ENCODE measurements at places on chromosomes 1 and 21.

- peak; percentile 26 for ATAC-seq
Observed at GRCh38 chr1:101242324-101243050, 5.7 kb downstream of the S1PR1 start.

GRCh38 chr1:90722874-90723589 is 5.9 kb upstream of the BARHL2 start:
- ATAC-seq = no peak

DNA sequence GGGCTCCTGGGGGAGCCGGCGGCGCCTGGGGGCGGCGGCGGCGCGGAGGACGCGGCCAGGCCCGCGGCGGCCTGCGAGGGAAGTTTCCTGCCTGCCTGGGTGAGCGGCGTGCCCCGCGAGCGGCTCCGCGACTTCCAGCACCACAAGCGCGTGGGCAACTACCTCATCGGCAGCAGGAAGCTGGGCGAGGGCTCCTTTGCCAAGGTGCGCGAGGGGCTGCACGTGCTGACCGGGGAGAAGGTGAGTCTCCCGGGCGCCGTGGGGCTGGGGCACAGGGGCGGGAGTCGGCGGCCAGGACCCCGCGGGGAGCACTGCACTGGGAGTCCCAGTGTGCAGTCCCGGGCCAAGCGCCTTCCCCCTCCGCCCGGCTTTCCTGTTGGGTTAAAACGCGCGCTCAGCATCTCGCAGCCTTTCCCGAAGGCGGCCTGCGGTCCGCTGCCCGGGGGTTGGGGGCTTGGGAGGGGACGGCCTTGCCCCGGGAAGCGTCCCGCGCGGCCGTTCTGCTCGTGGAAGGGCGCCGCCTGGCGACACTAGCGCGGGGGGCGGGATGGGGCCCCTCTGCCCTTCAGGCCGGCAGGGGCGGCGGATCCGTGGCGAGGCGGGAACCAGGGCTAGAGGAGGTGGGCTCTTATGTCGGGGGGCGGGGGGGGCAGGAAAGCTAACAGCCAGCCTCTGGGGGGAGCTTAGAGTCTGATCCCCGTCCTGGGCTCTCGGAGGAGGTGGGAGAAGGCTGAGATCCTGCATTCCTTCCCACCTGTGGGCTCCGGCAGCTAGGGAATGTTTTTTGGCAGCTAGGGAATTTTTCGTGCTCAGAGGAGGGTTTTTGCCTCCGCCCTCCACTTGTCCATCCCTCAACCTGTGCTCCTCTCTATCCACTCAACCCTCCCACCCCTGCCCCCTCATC is 1.1 kb downstream of the HUNK start:
- ATAC-seq = peak; percentile 40

DNA sequence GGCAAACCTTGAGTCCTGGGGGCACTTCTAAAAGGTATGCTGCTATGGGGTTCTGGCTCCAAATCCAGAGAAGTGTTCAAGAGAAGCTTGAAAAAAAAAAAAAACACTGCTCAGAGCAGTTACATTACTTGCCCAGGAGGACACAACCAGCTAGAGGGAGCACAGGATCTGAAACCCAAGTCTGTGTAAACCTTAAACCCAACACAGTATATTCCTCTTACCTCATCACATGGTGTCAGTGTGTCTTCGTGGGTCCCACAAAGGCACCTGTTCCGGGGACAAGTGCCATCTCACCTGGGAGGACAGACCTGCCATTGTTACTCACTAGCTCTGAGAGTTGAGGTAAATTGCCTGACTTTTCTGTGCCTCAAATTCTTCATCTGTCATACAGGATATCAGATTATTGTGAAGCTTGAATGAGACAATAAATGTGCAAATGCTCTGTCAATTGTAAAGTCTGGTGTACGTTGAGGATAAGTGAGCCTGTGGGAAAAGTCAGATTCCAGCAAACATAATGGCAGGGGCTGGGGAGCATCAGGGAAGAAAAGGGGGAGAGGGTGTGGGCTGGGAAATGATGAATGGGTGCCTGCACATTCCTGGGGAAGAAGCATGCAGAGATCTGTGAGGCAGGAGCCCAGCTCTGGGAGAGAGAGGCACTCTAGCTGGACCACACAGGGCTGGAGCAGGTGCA is 170.4 kb upstream of the ZC3H12A start:
- no peak for ATAC-seq

DNA sequence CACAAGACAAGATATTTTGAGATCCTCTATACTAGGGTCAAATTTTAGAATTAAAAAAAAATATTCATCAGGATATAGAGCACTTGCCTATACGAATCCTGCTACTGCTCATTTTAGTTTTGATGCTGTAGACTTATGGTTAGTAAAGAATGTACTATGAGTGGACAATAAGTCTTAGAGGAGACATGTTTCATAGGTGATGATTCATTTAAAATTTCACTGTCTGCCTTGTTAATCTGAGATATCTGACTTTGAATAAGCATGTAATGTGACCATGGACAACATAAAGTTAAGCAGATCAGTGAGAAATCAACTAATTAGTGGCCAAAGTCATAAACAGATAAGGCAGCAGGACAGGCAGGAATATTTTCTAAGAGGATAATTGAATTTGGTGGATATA is 106.8 kb upstream of the HP1BP3 start:
- ATAC-seq = no peak

DNA sequence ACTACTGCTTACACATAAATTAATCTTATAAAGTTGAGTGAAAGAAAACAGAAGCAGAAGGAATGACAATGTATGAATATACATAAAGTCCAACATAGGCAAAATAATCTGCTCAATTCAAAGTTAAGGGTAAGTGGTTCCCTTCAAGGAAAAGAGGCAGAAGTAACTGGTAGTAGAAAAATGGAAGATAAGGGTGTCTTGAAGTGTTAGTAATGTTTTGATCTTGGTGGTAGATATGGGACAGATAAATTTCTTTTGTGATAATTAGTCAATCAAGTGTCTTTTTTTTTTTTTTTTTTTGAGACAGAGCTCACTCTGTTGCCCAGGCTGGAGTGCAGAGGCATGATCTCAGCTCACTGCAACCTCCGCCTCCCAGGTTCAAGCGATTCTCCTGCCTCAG is 12.7 kb downstream of the USP48 start:
- no peak for ATAC-seq

GRCh38 chr1:41020109-41020576 is 1.4 kb downstream of the SLFNL1 start:
- no peak for ATAC-seq

DNA sequence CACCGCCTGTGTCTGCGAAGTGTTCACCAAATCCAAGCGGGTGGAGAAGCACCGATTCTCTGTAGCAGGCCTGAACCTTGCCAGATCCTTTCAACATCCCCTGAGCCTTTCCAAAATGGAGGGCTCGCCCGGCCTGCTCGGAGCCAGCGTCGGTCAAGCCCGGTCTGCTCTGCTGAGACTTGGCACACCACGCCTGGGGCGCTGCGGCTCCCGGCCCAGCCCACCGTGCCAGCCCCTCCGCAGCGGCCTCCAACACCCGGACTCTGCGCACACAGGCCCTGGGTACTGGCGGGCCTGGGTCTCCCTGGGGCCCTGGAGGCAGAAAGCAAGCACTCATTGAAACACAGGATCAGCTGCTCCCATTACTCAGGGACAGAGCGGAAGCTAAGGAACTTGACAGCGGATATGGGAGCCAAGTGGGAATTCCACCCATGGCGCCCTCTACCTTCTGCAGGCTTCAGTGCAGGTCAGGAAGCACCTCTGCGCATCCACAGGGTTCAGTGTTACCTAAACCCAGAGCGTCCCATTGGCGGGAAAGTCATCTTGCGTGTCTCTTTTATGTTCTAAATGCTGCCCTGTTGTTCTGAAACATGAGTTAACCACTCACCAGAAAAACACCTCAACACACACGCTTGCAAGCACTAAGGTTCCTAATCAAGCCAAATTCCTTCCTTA is 159.9 kb downstream of the ZBTB18 start:
- ATAC-seq = peak; percentile 20

- no peak for ATAC-seq
Observed at GRCh38 chr1:2468041-2468472, 8.0 kb upstream of the PLCH2 start.

DNA sequence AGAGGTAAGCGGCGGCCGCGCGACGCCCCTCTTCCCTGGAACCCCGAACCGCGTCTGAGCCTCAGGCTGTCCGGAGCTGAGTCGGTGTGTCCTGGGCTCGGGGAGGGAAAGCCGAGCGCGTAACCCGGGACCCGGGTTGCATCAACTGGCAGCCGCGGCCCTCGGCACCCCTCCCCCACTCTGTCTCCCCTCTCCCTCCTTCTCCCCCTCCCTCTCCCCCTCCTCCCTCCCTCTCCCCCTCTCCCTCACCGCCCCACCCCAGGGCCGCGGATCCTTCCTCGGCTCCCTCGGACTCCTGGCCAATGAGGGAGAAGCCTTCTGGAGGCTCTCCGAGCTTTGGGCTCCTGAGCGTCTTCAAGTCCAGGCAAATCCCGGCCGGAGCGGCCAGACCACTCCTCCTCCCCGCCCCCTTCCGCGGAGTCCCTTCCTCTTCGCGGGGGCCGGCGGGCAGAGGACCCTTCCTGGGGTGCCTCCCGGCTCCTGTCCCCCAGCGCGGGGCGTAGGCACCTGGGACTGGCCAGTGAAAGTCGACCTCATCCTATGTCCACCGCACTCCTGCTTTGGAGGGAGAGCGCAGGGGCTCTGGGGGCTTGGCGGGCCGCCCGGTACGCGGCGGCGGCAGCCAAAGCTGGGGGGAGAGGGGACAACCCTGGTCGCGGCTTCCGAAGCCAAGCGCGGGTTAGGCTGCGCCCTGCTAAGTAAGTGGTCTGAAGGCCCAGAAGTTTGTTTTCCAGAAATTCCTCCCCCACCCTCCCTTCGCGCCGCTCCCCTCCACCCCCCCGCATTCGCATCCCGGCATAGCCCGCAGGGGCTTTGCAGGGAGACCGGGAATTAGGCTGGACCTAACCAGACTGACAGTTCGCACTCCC is 850 bp downstream of the SESN2 start:
- ATAC-seq = peak; percentile 76

- ATAC-seq = no peak
Observed at GRCh38 chr1:19483691-19484090, 1.6 kb downstream of the CAPZB start.

- no peak for ATAC-seq
Observed at GRCh38 chr1:206890125-206891060, 6.8 kb upstream of the IL24 start.

Measured in gastroesophageal sphincter (tissue), 4 donors.